ENCODE measurements at places on chromosomes 4 and X.
A peak's percentile ranks its signal among the peaks of the same experiment; 100 is the strongest.

GRCh38 chr4:8615921-8616787, 23.6 kb downstream of the CPZ start:
- DNase-seq: no peak

DNA sequence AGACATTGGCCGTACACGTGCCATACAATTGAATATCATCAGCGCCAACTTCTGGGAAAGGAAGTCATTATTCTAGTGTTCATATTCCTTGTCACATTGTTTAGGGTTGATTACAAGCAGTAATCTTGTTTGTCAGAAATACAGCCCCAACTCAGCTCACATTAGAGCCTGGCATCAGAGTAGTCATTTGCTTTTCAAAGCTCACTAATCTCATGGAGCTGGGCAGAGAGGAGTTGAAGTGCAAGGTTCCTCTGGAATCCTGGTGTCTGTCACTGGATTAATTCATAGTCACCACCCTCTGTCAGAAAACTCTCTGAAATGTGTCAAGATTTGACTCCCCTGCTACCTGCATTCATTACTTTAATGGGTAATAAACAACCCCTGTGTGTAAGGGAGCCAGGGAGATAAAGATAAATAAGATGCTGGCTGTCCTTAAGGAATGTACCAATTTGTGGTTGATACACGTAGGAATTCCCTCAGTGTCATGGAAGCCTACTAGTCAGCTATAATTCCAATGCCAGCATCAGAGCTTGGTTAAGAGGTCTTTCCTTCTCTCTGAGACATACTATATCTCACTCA, 43.7 kb upstream of the S100G start:
- DNase-seq: no peak

DNA sequence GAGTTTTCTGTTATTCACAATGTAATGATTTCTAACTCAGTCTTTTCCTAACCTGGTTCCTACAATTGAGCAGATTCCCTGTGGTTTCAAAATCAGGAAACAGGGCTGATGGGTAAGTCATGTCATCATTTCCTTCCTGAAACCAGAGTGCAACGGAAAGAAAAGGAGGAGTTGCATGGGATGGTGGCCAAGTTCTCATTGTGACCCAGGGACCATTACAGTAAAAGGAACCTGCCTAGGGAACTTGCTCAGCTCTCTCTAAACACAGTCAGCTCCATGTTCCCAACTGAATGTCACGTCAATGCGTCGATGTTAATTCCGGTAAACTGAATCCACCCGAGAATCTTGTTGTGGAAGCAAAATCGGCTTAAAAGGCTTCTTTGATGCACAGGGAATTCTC, 51.2 kb downstream of the LGI2 start:
- no peak for DNase-seq

- DNase-seq: peak; percentile 57
Observed at GRCh38 chrX:115690511-115691216, 129.7 kb downstream of the PLS3 start.

DNA sequence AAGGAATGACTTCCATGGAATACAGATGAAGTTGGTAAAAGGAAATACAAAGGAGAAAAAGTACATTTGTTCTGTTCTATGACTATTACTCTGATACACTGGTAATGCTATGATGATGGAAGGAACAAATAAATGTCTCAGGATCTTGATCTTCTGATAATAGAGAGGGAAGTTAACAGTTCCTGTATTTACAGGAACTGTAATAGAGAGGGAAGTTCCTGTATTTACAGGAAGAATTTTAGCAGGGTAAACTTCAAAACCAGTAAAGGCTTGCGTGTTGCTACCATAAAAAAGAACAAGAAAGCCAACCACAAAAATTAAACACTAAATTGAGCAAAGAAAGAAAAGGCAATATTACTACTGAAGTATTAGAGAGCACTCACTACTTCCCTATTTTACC, 91.7 kb upstream of the HPGD start:
- no peak for DNase-seq

- DNase-seq: no peak
Observed at GRCh38 chr4:45294464-45294863, 568.1 kb upstream of the GNPDA2 start.

GRCh38 chr4:112448306-112449132, 67.5 kb downstream of the NEUROG2 start:
- no peak for DNase-seq

- DNase-seq: no peak
Observed at GRCh38 chrX:39427906-39428305, 626.6 kb downstream of the MID1IP1 start.

- DNase-seq: no peak
Observed at GRCh38 chr4:41939016-41939626, 3.9 kb downstream of the TMEM33 start.

GRCh38 chr4:167020410-167020809, 213.9 kb downstream of the SPOCK3 start:
- DNase-seq: no peak

- DNase-seq: no peak
Observed at GRCh38 chr4:13983189-13983790, 355.8 kb upstream of the BOD1L1 start.

- DNase-seq: no peak
Observed at GRCh38 chr4:54568184-54568583, 89.6 kb upstream of the KIT start.

DNA sequence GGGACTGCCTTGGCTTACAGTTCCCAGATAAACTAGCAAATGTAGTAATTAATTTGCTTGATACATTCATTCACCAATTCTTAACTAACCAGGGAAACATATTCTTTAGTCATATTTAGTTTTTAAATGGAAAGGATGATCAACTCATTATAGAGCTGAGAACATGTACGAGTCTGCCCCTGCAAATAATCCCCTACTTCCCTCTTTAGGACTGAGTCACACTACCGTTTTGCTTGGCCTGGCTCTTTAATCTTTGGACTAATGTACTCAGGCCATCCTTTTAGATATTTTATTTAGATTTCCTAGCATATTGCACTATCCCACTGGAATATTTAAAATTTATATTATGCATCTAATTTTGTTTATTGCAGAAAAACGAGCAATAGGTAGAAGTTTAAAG, 105.5 kb upstream of the LCORL start:
- DNase-seq: no peak

DNA sequence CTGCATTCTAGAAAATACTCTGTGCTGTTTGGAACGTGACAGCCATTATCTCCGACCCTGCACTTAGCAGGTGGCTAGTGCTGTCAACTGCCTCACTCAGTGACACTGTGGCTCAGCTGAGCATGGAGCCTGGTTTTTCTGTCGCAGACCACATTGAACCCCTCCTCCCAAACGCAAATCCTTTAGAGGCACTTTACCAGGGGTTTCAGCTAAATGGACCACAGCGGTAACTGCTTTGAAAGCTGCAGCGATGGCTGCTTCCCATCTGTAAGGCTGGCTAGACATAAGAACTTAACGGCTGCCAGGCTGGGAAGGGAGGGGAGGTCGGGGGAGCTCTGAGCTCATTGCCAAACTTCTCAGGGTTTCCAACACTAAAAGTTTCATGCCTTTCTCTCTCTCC, 8.1 kb downstream of the SLC34A2 start:
- DNase-seq: no peak

DNA sequence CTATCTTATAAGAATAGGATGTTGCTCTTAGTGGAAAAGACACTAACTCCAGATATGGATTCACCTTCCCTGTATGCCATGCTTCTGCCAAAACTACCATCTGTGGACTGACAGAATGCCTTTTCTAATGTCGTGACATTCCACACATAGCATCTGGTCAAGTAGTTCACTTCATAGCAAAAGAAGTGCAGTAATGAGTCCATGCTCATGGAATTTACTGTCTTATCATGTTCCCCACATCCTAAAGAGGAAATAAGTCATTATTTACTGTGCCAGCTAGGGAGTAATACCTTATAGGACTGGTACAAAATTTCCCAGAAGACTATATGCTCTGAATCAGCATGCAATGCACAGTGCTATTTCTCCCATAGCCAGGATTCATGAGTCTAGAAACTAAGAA, 562.4 kb downstream of the TLL1 start:
- DNase-seq: no peak

DNA sequence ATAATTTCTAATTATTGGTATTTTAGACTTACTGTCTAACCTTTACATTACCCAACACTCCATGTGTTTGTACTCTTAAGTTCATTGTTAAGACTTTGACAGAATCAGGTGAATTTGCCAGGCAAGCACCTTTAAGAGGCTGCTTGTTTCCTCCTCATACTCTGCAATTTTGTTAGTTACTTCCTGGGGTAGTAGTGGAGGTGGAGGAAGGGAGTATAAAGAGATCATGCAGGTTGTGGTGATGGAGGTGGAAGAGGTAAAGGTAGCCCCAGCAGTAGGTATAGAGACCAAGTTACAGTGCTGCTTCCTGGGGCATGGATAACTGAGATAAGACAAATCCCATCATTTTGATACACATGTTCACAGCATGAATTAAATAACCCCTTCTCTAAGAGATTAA, 6.7 kb downstream of the WDR44 start:
- DNase-seq: no peak

- DNase-seq: no peak
Observed at GRCh38 chr4:129355516-129355915, 259.6 kb downstream of the C4orf33 start.

DNA sequence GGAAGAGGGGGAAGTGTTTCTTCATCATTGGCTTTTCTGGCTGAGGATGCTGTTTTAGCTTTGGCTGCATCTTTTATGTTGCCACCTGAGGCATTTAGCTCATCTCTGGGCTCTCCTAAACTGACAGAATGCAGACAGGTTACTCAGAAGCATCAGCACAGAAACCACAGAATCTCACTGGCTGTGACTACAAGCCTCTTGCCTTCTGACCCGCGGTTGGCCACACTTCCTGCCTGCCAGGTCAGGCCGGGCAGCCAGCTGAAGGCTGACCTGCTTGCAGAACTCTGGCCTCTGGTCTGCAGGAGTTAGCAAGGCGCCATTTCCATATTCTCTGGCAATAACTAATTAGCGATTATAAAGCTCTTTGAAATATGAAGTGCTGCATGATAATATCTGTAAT, 366.5 kb downstream of the MID1IP1 start:
- DNase-seq: no peak

- no peak for DNase-seq
Observed at GRCh38 chr4:19496756-19497155, 754.9 kb upstream of the SLIT2 start.

GRCh38 chrX:10083809-10084208, 73.0 kb upstream of the CLCN4 start:
- no peak for DNase-seq

DNA sequence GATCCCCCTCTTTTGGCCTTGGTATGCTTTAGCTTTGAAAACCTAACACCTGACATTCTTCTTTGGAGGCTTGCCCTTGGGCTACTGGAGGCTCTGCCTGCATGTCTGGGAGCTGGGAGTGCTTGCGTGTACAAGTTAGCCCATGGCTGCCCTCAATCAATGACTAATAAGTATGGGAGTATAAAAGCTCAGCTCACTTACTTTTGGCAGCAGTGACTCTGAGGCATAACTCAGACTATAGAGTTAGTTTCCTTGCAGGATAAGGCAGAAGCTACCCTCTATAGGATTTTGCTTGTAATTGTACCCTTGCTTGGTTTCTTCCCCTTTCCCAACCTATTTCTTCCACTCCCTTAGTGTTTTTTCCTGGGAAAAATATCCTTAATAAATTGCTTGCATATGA, 247.9 kb downstream of the PPP1R2C start:
- no peak for DNase-seq

GRCh38 chr4:64756016-64756415, 346.8 kb upstream of the TECRL start:
- DNase-seq: no peak

- DNase-seq: no peak
Observed at GRCh38 chr4:52685316-52685715, 26.2 kb upstream of the USP46 start.

DNA sequence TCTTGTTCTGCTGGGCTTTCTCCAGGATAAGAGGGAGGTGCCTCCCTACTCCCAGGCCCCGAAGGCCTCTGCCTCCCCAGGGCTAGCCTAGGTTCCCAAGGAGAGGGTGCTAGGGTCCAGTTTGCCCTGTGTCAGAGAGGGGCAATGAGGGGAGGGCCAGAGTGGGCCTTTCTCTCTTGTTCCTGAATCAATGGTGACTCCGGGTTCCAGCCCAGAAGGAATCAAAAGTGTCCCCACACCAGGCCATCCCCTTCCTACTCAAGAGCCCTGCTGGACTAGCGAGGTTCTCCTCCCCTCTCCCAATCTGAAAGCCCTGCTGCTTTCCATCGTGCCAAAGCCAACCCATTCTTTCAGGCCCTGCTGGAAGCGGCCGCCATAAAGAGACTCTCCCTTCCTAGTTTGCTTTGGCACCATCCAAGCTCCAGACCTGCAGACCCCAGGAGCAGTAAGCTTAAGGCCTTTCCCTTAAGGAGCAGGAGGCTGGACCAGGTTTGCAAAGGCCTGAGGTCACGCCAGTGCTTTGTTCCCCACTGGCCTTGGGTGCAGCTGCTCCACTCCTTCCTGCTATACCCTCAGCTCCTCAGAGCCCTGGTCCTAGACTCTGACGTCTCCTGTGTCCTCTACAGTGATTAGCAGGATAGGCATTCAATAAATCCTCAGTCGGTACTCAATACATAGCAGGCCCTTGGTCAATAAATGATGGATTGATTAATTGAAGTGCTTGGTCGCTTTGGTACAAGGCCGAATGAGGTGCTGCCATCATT, 10.6 kb downstream of the TSC22D3 start:
- no peak for DNase-seq

- DNase-seq: no peak
Observed at GRCh38 chr4:2036866-2037265, 22.3 kb upstream of the NAT8L start.

GRCh38 chr4:16027626-16028025, 56.2 kb downstream of the PROM1 start:
- DNase-seq: no peak

DNA sequence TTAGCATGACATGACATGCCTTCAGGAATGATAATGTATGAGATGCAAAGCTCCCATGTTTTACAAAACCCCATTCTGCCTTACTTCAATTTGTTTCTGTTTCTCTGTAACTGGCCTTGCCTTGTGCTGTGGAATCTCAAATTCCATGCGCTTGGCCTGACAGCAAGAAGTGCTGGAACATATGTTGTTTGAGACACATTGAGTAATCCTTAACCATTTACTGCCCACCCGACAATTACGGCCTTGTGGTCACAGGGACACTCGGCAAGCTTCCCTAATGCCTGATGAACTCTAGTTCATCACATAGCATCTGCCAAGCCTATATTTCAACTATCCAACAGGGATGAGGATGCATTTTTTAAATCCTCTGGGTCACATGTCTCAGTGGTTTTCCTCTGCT, 226.4 kb upstream of the CASK start:
- DNase-seq: no peak

GRCh38 chr4:82713856-82714255, 84.7 kb downstream of the SCD5 start:
- DNase-seq: no peak

- no peak for DNase-seq
Observed at GRCh38 chr4:178068136-178068535, 625.9 kb upstream of the AGA start.

DNA sequence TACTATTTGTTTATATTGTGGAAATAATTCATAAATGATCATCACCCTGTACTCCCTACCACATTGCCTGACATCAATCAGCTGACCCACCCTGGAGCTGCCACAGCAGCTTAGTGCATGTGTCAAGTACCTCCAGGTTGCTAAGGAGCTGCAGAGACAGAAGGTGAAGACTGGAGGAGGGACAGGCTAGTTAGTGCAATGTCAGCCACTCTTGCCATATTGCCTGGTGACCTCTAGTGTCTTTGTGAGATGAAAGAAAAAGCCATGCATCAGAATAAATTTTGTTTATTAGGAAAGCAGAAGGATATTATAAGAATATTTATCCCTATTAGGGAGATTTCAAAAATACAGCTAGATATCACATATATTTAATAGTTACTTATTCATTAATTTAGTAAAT, 243.9 kb upstream of the FAT4 start:
- DNase-seq: no peak
